ENCODE measurements at places on chromosomes 1 and 21.

- DNase-seq, result no peak
These were observed 7.9 kb downstream of the RNU5D-1 start for GRCh38 chr1:44723064-44723463.

DNA sequence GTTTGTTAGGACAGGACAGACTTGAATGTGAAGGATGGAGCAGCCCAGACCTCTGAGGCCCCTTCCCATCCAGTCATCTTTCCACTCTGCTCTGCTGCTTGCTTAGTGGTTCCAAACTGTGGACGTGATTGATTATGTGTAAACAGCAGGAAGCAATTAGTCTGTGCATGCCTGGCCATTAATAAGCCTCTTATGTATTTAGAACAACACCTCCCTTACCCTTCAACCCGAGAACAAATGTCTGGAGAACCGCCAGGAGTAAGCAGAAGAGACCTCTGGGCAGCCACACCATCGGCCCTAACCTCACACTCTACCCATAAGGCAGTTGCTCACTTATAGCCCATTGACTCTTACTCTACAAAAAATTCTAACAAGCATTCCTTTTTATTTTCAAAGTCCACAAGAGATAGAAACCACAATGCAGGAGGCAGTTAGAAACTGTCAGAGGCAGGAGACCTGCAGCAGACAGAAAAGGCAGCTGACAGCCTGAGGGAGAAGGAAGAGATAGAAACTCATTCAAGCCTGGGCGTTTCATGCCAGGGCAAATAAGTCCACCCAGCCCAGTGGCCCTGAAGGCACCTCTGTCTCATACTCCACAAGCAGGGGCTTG lies 5.8 kb upstream of the EPHA8 start:
- no peak for DNase-seq

DNA sequence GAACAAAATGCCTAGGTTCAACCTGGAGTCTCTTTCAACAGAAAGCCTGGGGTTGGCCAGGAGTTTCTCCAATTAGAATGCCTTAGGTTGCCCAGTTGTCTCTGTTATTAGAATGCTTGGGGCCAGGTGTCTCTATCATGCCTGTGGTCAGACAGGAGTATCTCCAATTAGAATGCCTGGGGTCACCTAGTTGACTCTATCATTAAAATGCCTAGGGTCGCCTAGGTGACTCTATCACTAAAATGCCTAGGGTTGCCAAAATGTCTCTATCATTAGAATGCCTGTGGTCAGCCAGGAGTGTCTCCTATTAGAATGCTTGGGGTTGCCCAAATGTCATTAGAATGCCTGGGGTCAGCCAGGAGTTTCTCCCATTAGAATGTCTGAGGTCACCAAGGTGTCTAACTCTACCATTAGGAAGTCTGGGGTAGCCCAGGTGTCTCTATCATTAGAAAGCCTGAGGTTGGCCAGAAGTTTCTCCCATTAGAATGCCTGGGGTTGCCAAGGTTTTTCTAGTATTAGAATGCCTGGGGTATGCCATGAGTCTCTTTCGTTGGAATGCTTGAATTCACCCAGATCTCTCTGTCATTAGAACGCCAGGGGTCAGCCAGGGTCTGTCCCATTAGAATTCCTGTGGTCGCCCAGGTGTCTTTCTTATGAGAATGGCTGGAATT lies 57.9 kb downstream of the RNF187 start:
- DNase-seq, result no peak

- DNase-seq, result no peak
These were observed 6.3 kb upstream of the CD247 start for GRCh38 chr1:167524651-167525050.

GRCh38 chr1:28928314-28928941 lies 14.1 kb downstream of the EPB41 start:
- DNase-seq, result no peak

DNA sequence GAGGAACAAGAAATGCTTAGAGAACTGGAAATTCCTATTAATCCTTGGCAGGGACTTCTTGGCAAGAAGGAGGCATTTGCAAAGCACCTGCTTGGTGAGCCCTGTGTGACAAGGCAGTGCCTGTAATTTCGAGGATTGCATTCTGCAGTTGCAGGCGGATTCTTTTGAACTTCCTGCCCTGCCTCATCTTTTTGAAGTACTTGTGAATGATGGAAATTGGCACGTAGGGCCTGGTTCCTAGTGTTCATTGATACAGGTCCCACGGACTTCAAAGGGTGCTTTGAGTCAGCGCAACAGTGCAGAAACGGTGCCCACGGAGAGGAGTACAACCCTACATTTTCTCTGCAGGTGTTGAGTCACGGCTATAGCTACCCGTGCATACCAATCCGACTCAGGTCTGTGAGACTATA lies 6.4 kb downstream of the HUNK start:
- no peak for DNase-seq

- no peak for DNase-seq
These were observed 45.9 kb upstream of the PRMT6 start for GRCh38 chr1:107010582-107010981.

DNA sequence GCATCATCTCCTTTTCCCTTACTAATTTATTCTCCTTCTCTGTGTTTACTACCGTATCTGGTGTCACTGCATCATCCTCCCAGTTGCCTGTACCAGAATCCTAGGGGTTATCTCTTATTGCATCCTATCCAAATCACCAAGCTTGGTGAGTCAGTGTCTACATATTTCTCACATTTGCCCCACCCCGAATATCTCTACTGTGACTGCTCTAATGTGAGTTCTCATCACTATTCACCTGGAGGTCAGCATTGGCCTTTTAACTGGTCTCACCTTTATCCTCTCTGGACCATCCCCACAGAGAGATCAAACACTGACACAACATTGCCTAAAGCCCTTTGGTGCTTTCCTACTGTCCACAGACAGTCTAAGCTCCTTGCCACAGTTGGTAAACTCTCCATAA lies 45.7 kb upstream of the ZNF648 start:
- no peak for DNase-seq

DNA sequence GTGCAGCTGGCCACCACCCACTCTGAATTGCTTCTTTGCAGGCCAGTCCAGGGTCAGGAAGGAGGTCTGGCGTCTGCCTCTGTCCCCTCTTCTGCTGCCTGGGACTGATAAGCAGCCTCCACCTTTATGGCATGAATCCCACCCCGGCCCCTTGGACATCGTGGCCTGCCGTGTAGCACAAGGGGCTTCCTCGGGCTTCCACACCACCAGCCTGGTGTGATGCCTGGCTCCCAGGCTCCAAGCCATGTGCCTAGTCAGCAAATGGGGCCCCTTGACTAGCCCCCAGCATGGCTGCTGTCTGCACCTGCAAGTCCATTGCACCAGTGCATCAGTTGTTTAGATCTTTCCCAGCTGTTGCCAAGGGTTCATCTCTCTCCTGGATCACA lies 9.9 kb upstream of the ARF1 start:
- no peak for DNase-seq

DNA sequence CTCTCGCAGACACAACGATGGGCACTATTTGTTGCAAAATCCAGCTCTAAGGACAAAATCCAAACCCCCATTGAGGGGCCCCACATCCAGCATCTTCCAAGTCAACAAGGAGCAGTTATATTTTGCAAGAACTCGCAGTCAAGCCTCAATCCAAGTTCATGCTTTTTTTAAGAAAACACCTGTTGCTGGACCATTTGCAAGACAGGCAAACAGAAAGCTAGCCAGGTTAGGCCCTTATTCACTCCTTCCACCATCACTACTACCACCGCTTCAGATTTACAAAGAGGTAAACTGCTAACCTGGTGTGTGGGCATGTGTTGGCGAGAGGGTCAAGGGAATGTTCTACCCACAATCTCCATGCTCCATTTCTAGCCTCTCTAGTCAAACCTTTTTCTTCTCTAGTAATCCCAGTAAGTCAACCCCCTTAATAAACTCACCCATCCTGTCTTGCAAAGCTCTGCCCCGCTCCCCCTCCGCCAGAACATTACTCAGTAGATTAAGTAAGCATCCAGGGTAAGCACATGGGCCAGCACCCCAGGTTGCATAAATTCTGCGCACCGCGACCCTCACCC lies 703 bp downstream of the ERI3 start:
- no peak for DNase-seq

DNA sequence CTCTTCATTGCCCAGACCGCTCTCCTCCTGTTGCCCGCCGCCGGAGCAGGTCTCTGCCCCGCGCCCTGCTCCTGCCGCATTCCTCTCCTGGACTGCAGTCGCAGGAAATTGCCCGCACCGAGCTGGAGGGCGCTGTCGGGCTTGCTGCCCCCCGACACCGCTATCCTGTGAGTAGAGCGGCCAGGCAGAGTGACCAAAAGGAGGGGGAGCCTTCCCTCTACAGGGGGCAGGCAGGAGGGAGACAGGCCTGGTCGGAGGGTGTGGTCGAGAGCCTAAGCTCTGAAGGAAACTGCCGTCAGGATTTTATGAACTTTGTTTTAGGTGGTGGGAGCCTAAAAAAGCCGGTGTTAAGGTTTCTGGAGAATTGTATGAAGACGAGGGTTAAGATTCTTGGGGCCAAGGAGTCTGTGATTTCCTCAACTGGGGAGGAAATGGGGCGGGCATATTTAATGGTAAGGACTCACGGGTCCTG lies 517 bp downstream of the LRIG2 start:
- DNase-seq, result no peak

DNA sequence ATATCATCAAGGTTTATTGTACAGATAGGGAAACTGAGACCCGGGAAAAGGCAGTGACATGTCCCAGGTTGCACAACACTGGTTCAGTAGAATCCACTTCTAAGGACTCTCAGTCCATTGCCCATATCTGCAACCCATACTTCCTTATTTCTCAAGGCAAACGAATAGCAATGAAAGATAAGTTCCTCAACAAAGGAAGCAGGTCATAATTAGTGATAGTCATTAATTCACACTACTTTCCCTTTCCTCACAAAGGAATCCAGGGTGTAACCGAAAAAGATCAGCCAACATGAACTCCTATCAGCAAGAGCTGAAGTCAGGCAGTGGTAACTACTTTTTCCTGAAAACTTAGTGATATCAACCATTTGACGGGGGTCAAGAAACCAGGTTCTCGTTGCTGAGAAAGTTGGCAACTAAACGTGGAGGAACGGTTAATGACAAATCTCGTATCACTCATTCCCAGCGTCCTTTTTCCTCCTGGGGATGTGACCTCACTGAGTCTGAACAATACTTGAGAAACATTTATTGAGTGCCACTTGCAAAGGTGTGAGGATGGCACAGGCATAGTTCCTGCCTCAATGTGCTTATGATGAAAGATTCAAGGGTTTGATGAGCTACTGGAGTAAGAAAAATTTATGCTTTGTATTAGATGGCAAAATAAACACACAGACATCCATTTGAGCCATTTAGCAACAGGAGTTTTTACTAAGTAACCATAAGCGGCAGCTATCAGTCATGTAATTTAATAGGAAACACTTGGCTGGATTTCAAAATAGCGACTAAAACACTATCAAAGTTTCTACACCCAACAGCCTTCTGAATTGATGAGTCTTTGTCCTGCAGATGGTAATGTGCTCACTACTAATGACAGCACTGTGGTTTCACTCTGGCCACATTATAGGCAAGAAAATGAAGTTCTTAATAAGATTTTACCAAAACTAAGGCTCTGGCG lies 82.3 kb downstream of the PLPP3 start:
- no peak for DNase-seq

GRCh38 chr1:32031578-32032274 lies 18.1 kb downstream of the KHDRBS1 start:
- DNase-seq, result no peak

DNA sequence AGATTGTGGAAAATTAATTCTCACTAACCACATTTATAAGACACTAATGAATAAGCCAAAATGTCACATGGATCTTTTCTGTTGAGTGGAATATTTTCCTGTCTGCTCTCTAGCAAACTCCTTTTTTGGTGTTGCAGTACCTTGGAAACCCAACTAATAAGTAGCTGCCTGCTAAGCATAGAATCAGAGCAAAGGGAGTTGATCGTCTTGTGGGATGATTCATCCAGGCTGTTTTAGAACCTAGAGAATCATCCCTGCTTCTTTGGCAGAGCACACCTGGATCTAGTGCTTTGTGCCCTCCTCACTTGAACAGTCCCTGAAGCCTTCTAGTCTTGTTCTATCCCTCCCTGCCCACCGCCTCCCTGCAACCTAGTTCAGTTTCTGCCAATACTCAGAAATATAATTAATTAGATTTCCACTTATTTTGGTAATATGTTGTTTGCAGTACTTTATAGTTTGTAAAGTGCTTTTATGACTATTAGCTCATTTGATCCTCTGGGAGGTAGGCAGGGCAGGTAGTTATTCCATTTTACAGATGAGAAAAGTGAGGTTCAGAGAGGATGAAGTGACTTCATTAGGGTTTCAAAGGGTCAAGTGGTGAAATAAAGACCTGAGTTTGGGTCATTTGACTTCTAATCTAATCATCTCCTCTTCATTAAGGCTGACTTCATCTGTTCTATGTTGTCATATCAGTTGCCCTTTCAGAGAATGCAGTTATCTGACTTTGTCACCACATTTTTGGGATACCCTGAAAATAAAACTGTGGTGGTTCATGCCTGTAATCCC lies 2.5 kb downstream of the AGO4 start:
- DNase-seq, result no peak

GRCh38 chr1:75203415-75204277 lies 69.5 kb downstream of the LHX8 start:
- DNase-seq, result peak; percentile 58

- no peak for DNase-seq
These were observed 663.7 kb downstream of the PTPRC start for GRCh38 chr1:199302554-199302953.

DNA sequence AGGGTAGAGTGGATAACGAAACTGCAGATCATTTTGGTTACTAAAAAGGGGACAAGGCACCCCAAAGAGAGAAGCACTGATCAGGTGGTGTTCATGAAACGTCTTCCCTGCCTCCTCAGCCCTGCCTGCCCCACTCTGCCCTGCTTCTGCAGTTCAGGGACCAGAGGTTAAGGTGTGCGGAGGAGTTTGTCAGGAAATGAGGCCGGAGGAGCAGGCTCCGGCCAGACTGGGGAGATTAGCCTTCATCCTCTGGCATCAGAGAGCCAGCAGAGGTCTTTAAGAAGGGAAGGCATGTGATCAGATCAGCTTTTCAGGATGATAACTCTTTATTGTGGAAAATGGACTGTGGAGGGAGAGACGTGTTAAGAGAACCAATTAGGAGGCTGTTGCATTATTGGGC lies 291.9 kb upstream of the NR5A2 start:
- no peak for DNase-seq

GRCh38 chr1:117120774-117121588 lies 568 bp downstream of the TRIM45 start:
- DNase-seq, result peak; percentile 63

- no peak for DNase-seq
These were observed 57.0 kb downstream of the SPATA46 start for GRCh38 chr1:162319493-162320175.

- no peak for DNase-seq
These were observed 185.3 kb downstream of the CDC7 start for GRCh38 chr1:91685994-91686393.

DNA sequence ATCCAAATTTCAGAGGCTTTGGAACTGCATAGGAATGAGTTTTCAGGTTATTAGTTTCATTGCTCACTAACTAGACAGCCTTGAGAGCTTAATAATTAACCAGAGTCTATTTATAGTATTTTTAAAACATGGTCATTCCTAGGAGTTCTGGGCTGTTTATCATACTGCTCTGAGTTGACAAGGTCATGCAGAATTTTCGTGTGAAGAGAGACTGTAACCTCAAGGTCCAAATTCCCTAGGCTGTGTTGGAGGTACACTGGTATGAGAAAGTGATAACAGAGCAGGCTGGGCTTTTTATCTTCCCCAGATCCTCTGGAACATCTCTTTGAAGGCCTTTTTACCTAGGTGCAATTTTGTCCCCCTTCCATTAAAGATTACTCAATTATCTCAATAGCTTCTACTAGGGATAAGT lies 736.3 kb downstream of the LTN1 start:
- DNase-seq, result peak; percentile 16

GRCh38 chr1:16006552-16007485 lies 2.8 kb downstream of the SRARP start:
- no peak for DNase-seq

- DNase-seq, result peak; percentile 3
These were observed 6.2 kb upstream of the MARK1 start for GRCh38 chr1:220521778-220522177.
